ENCODE measurements at places on chromosomes 3 and 15.

- DNase-seq: no peak
Measured at GRCh38 chr15:81411969-81412633, 38.1 kb upstream of the TMC3 start.

DNA sequence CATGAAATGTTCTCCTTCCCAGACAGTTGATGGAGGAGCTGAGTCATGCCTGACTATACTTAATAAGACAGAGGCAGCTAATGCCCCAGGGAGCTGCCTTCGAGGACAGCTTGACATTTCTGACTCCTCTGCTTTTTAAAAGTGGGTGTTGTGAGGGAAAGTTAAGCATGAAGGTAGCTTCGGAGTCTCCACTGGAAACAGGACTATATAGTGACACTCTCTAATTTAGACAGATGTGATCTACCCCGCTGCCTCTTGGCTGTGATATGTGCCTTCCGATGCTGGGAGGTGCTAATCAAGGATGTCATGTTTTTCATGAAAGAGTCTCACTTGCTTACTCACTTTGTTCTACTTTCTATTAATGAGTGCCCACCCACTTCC is 72.7 kb downstream of the IL1RAP start:
- peak; percentile 19 for DNase-seq

DNA sequence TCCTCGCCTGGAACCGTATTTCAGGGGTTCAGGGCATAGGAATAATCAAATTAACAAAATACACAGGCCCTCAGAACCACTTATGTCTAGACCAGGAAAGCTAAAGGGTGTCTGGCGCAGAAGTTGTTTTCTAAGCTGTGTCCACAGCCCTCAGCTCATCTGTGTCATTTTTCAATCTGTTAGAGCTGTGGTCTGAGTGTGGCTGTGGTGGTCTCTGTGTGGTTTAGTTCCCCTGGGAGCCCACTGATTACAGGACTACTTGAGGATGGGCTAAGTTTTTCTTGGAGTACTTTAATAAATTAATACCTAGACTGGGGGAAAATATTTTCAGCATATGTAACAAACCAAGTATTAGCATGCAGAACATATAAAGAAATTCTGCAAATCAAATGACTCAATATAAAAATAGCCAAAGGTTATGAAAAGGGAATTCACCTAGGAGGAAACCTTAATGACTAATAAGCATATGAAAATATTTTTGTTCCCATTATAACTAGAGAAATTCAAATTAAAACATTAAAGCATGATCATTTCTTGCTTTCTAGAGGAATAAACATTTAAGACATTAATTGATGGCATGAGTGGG is 186.3 kb downstream of the SATB1 start:
- DNase-seq: no peak

- no peak for DNase-seq
Measured at GRCh38 chr15:67753891-67754290, 71.4 kb upstream of the SKOR1 start.

GRCh38 chr3:42050126-42050525 is 41.0 kb upstream of the TRAK1 start:
- DNase-seq: no peak

DNA sequence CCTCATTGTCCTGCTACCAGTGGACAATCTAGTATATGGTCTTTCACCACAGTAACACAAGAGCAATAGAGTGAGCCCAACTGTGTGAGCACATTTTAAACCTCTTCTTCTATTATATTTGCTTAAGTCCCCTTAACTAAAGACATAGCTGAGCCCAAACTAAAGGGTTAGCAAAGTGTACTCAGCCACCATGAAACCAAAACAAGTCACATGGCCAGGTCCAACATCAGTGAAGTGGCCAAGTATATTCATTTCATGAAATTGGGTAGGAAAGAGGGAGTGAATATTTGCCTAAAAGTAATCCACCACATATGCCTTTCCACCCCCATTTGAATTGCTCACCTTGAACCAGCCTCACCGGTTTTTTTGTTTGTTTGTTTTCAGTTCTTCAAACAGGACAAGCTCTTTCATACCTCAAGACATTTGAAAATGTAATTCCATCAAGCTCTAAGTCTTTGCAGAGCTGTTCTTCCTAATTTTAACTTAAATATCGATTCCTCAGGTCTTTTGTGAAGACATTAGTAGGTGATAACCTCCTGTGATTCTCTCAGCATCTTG is 327.0 kb upstream of the SEMA6D start:
- DNase-seq: no peak

GRCh38 chr15:25695875-25696760 is 167.0 kb downstream of the ATP10A start:
- DNase-seq: no peak

- DNase-seq: no peak
Measured at GRCh38 chr15:93135997-93136397, 47.0 kb upstream of the RGMA start.

- no peak for DNase-seq
Measured at GRCh38 chr15:92044203-92044909, 190.8 kb downstream of the SLCO3A1 start.

- no peak for DNase-seq
Measured at GRCh38 chr3:126557415-126557745, 1.4 kb downstream of the C3orf22 start.

DNA sequence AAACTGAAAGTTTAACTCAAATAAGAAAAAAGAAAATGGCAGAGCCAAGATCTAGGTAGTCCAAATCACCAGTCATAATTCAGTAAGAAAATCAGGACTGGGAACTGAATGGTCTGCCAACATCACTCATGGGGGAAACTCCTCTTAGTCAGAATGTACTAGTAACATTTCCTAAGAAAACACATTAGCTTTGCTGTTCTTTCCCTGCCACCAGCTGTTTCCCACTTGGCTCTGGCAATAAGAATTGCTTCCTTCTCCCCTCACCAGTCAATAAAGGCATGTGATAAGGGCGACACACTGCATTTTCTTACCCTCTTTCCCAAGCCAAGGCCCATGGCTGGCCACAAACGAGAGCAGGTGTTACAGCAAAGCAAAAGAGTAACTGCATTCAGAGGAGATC is 46.1 kb downstream of the PIK3R4 start:
- no peak for DNase-seq

DNA sequence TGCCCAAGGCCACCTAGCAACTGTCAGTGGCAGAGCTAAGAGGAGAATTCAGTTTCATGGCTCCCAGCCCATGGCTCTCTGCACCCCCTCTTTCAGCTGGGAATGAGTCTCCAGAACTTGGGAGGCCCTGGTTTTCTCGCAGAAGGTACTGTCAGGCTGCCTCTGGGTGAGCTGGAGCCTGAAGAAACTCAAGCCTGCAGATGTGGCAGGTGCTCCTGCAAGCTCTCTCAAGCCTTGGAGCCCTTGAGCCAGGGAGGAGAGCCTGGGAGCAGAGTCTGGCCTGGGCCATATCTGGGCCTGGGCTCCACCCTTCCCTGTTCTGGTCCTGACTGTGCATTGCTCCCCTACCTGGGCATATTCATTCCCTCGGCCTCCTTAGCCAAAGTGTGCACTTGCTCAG is 74.4 kb upstream of the TLE3 start:
- DNase-seq: no peak

DNA sequence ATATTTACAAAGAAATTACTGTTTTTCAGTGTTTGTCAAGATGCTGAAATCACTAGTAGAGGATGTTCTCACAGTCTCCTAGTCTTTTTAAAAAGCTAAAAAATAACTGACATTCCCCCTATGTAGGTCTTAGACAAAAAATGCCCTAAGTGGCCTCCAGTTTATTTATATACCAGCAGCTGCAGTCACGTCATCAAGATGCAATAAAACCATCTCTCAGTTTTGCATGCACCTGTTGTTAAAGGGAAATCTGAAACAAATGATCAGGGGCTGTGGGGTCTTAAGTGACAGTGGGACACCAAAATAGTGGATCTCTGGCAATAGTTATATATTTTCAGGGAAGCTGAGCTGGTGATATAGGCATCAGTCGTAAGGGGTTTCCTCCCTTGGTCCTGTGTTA is 146.5 kb upstream of the ARPP21 start:
- no peak for DNase-seq

DNA sequence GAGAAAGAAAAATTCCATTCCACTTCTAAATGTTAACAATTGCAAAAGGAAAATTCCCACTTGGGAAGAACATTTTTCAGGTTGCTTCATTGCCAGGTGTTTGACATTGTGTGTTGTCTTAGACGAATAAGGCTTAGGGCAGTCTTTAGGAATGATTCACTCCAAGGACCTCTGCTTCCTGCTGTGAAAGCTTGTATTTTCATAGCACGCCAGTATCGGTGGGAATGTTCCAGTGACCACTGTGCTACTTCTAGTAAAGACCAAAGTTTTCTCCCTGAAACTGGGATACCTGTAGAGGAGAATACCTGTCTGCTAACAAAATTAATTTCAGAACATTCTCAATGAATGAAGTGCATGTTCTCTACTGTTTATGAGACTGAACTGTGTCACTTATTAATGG is 64.1 kb downstream of the CDIN1 start:
- peak; percentile 18 for DNase-seq

Measured in iPS-NIHi11 (cell line).